ENCODE measurements at places on chromosomes 1 and 21.

- DNase-seq = no peak
Observed at GRCh38 chr1:80818211-80818610, 982.5 kb upstream of the ADGRL2 start.

DNA sequence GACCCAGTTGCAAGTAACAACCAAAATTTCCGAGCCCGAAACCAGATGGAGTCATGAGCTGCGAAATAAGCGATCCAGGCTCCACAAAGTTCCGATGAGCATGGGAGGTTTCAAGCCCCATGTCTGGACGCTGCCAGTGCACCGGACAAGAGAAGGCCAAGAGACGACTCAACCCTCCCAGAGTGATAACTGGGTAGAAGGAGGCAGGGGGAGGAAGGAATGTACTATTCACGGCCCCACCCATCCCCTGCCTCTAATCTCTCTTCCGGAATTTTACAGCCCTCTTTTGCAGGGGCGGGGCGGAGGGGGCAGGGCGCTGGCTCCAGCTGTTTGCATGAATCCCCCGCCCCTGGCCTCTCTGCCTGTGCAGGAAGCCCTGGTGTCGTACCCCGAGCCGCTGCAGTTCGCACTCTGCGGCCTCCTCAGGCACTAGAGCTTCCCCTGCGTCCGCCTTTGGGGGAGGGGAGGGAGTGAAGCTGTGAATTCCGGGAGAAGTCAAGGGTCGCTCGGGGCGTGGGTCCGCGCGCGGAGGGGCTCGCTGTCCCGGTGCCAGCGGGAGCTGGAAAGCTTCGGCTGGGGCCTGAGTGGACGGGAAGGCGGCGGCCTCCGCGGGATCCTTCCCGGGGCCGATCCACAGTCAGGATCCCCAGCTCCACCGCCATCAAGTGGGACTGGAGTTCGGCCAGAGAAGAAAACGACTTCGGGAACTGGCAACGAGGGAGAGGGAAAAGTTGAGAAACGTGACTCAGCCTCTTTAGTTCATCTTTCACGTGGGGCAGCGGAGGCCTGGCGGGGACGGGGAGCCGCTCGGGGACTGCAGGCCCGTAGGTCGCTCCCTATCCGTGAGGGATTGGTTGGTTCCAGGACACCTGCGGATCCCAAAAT lies 6.3 kb upstream of the PTP4A2 start:
- DNase-seq = peak; percentile 60

- DNase-seq = no peak
Observed at GRCh38 chr1:204602111-204602579, 83.4 kb downstream of the LRRN2 start.

GRCh38 chr1:67588178-67588855 lies 96.7 kb upstream of the GADD45A start:
- no peak for DNase-seq

- no peak for DNase-seq
Observed at GRCh38 chr21:27268290-27268689, 301.4 kb upstream of the ADAMTS5 start.

DNA sequence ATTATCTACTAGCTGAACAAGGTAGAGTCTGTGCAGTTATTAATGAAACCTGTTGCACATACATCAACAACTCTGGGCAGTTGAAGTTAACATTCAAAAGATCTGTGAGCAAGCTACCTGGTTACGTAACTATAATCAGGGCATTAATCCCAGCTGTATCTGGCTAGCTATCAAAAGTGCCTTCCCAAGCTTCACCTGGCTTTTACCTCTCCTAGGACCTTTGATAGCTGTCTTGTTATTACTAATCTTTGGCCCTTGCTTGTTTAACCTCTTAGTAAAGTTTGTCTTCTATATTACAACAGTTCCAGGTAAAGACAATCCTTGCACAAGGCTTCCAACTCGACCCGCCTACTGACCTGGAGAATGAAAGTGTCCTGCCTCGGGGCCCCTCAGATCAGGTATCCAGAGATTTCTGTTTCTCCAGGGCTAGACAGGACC lies 29.6 kb upstream of the SLC6A9 start:
- DNase-seq = no peak

DNA sequence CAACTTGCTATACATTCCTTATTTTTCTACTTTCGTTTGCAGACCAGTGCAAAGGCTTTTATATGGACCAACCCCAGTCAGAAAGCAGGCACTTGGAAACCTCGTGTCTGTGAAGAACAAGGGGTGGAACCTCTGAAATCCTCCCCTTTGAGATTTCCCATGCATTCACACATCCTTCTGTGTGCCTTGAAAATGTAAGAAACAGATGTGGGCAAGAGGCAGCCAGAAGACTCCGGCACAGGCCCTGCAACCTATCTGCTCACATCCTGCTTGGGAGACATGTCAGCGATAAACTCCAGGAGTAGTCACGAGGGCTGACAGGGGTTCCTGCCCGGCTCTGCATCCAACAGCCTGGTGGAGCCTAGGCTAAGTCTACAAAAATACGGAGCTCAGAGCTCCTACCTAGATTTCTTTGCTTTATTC lies 42.5 kb downstream of the ETS2 start:
- no peak for DNase-seq

DNA sequence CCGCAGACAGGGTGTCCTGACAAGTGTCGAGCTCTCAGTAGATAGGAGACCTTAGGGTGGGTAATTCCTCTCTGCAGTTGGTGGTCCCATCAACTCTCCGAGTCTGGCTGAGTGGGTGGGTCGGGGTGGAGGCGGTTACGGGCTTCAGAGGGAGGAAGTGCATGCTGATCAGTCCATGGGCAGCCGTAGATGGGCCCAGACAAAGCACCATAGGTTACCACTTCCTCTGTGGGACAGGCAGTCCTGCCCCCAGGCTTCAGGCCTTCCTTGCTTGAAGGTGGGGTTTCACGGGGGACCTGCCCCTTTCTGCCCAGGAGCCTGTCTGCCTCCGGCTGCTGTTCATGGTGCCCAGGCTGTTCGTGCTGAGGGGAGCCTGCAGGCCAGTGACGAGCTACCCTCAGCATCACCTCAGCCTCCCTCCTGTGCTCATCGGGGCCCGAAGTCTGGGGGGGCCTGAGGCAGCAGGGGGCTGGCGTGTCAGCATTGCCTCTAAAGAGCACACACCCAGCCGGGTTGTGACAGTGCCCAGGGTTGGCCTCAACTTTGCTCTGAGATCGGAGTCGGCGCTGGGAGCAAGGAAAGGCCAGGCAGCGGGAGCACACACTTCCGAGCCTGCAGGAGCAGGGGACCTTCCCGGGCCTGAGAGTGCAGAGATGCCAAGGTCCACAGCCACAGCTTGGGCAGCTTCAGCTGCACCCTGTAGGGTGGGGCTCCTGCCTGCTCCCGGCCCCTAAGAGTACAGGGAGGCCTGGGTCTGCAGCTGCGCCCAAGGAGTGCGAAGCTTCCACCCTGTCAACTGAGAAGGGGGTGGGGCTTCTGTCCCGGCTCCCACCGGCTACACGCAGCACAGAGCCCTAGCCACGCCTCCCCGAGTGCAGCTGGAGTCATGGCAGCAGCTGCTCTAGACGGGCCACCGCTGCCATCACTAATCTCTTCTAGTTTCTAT lies 225.4 kb upstream of the NRIP1 start:
- DNase-seq = peak; percentile 51

DNA sequence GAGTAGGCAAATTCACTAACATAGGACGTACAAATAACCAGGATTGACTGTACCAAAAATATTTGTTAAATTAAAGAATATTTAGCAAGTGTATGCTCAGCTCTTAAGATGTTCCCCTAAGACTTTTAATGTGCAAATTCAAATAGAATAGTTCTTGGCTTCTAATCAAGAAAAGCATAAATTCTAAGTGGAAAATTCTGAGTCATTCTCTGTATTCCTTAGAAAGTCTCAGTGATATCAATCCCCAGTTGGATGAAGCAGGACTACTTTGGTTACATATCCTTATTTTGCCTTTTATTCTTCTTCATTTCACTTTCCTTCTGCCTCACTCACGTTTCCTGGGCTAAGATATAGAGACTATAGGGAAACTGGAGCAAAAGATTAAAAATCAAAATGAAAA lies 130.2 kb downstream of the IFI44 start:
- DNase-seq = no peak

DNA sequence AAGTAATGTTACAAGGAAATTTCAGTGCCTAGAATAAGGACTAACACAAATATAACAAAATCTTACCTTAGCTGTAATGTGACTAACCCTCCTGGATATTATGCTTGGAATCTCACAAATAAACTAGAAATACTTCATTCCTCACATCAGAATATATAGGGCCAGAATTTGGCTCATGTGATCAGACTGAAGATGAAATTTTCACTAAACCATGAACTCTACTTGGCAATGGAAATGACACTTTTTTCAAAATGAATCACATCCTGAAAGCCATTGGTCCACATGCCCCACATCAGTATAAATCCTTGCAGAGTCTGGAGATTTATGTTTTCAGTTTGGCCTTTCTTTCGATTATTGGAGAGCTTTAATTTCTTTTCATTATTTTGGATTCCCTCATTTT lies 227.8 kb downstream of the NRIP1 start:
- no peak for DNase-seq

- DNase-seq = no peak
Observed at GRCh38 chr1:19411612-19412011, 73.7 kb downstream of the CAPZB start.

DNA sequence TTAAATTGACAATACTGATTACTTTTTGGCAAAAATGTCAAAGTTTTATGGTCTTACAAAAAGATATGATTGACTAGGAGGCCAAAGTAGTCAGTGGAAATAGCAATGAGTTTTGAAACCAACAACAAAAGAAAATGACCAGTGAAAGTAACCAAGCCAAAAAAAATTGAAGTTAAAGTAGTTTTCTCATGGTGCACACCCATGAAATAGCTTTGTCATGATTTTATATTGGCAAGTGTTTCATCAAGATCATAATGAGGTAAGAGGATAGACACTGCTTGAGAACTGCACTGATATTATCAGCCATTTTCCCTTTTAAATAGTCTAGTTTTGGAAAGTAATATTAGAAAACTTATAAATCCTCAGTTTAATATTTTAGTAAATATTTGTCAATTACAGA lies 206.2 kb upstream of the ADAMTS5 start:
- DNase-seq = no peak

DNA sequence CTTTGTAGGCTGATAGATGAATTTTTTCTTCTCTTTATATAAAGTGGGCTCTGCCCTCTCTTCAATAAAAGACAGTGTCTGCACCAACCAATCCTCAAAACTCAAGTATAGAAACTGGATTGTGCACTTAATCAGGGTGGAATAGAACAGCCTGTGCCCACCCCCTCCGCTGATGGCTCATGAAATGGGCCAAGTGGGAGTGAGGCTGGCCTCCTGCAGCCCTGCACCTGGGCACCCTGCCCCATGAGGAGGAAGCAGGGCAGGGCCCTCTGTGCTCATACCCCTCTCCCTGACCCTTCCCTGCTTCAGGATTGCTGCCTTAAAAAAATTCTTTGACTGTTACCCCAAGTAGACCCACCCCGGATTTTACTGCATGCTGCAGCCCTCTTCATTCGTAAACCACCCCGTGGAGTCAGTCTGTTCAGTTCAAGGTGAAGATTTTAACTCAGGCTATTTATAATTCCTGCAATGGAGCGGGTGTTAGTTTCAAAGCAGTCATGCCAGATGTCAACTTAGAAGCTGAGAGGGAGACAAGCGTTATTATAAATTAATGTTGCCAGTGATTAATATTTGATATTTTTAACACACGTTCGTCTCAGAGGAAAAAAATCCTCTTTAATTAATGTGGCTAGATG lies 15.8 kb downstream of the PROK1 start:
- DNase-seq = no peak

DNA sequence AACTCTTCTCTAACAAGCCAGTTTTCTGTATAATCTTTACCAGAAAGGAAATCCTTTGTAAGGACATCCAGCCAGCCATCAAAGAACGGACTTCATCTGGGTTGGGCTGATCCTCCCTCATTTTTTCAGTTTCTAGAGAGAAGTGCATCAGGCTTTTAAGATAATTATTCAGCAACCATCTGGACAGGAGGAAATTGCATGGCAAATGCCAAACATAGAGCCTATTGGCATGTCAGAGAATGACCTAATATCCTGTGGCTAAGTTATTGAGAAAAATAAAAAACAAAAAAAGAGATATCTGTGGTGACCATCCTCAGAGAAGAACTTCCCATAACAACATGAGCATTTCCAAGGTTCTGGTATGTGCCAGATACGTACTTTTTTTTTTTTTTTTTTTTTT lies 74.9 kb upstream of the BEND5 start:
- no peak for DNase-seq

- no peak for DNase-seq
Observed at GRCh38 chr1:37755951-37756560, 8.9 kb downstream of the EPHA10 start.

- DNase-seq = no peak
Observed at GRCh38 chr1:182304218-182304617, 87.4 kb downstream of the GLUL start.

DNA sequence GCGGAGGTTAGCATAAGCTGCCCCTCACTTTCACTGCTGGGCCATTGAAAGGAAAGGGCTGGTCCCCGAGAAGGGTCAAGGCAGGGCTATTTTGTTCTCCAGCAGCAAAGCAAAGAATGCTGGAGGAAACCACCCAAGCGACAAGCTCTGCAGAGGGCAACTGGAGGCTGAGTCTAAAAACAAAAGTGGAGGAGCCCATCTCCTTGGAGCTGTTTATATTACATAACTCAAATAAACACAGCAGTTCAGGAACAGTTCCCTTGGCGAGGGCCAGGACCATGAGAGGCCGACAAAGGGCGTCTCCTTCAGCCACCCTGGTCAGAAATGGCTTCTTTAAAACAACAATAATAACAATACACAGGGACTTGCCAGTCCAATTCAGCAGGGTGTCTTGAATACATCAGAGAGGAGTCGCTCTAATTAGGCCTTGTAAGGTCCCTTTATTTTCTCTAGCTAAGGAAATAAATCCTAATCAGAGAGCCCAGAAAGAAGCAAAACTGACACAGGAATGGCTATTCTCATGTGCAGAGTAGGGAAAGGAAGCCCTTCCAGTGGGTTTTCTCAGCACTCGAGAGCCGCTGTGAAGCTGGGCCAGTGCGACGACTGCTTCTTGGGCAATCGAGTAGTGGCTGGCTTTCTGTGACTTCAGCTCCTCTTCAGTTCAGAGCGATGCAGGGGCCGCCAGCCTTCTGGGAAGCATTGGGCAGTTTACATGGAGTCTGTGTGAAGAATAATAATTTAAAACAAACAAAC lies 57.0 kb upstream of the TARBP1 start:
- DNase-seq = peak; percentile 48

- DNase-seq = no peak
Observed at GRCh38 chr1:19661721-19662228, 2.9 kb upstream of the HTR6 start.

- DNase-seq = no peak
Observed at GRCh38 chr1:20949871-20950590, 162.9 kb upstream of the HP1BP3 start.

- no peak for DNase-seq
Observed at GRCh38 chr1:51952638-51953037, 37.9 kb downstream of the RAB3B start.

- no peak for DNase-seq
Observed at GRCh38 chr1:65459397-65459768, 38.9 kb downstream of the LEPR start.

DNA sequence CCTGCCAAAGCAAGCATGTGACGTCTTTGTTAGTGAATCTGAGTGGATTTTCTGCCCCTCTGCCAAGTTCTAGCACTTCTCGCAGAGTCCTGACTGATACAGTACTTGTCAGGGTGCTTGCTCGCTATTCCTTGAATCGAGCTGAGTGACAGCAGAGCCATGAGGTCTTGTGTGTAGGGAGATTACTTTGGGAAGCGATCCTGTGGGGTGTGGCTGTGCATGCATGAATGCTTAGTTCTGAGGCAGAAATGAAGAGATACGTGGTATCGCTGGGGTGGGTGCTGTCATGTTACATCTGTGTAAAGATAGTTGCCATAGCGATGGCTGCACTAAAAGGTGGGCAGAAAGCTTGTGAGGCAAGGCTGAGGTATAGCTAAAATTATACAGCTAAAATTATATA lies 19.3 kb upstream of the DNAJC28 start:
- peak; percentile 59 for DNase-seq
